DND-41 (cell line): ENCODE measurements at places on chromosomes 16 and 17.
A peak's percentile ranks its signal among the peaks of the same experiment; 100 is the strongest.

DNA sequence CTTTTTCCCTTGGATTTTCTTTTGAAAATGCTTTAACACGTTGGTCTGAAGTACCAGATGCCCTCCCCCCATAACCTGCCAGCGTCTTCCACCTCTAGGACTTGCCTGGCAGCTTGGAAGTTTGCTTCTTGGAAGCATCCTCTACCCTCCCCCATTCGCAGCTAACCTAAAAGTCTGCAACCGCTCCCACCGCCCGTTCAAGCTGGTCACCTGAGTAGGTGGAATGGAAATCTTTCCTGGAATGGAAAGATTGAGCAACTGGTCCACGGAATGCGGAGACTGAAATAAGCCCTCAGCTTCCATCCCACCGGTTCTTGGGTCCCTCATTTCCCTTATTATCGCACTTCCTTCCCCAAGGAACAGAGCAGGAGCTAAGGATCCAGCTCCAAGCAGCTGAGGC, 31.4 kb downstream of the HS3ST3B1 start:
- no peak for DNase-seq

GRCh38 chr16:14606102-14606501, 24.0 kb downstream of the PARN start:
- no peak for DNase-seq

- DNase-seq = no peak
Measured at GRCh38 chr16:89035669-89036570, 57.7 kb upstream of the ACSF3 start.

DNA sequence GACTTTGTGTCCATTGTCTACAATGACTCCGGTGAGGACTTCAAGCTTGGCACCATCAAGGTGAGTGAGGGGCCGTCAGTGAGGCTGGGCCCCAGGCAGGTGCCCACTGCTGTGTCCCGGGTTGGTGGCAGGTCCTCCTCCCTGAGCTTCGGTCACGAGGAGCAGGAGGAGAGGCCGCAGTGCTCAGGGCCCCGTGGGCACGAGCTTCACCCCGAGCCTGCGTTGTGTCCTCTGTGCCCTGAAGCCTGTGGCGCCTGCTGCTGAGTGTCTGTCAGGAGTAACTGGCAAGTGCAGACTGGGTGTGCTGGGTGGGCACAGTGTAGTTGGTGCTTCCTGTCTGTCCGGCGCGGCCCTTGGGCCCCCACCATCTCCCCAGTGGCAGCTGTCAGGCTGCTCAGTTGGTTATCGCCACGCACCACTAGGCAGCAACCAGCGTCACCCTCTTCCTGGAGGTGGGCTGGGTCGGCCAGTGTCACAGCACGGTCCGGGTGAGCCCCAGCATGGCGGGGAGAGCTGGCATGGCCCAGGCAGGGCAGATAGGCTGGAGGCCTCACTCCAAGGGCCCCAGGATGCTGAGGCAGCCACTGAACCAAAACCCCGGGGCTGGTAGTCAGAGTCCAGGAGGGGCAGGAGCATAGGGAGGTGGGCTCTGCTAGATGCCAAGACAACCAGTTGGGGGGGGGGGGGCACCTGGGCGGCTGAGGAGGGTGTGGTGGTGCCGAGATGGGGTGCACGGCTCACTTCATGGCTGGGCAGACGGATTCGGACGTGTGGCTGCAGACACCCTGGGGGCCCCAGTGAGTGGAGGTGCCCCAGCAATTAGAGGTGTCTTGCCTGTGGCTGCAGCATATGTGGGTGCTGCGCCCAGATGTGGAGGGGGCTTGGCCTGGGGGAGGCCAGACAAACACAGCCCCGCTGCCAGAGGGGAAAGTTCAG, 39.3 kb downstream of the TSC2 start:
- no peak for DNase-seq

DNA sequence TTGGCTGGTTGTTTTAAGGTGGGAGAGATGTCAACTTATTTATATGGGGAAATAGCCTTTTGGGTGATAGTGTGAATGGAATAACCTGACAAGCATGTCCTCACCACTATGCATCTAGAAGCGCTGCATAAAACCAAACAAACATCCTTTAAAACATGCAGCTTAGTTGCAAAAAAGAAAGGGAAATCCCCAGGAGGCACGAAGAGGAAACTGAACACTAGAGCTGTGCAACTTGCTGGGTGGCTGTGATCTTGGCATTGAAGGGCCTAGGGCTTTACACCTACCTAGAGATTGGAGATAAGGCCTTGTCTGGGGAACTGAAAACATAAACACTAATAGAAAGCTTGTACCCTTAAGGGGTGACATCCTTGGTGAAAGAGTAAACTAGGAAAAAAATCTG, 7.3 kb downstream of the C16orf54 start:
- peak; percentile 38 for DNase-seq

DNA sequence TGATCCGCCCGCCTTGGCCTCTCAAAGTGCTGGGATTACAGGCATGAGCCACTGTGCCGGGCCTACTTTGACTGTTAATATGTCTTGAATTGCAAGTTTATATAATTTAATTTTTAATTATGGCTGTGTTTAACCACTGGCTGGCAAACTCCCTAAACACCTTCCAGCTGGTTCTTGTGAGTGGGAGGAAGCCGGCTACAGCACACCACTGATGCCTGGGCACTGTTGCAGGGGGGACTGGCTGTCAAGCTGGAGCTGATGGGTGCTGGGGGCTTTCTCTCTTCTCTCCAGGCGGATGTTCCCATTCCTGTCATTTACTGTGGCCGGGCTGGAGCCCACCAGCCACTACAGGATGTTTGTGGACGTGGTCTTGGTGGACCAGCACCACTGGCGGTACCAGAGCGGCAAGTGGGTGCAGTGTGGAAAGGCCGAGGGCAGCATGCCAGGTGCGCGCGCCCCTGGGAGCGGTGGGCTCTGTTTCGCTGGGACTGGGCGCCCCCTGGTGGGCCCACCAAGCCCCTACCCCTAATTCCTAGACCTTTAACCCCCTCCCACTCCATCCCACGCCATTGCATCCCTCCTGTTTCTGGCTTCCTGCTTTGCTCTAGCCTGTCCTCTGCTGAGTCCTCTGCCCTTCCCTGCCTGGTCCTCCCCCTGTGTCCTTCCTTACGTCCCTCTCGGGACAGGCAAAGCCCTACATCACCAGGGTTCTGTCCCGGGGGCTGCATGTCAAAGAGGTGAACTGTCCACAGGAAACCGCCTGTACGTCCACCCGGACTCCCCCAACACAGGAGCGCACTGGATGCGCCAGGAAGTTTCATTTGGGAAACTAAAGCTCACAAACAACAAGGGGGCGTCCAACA, 9.5 kb downstream of the TBX21 start:
- DNase-seq = peak; percentile 55

DNA sequence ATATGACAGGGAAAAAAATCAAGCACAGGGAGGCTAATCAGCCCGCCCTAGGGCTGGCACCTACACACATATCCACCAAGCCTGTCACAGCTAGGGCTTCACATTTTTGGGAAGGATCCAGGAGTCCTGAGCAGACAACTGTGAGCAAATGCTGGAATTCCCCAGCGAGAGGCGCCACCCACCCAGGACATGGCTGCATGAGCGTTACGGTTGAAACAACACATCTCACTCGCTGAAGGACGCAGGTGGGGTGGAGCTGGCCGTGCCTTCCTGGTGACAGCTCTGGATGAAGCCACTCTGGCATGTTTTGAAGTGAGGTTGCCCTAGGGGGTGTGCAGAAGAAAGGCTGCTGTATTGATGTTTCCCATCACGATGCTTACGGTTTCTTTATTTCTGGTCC, 315.1 kb upstream of the EEF2KMT start:
- no peak for DNase-seq

DNA sequence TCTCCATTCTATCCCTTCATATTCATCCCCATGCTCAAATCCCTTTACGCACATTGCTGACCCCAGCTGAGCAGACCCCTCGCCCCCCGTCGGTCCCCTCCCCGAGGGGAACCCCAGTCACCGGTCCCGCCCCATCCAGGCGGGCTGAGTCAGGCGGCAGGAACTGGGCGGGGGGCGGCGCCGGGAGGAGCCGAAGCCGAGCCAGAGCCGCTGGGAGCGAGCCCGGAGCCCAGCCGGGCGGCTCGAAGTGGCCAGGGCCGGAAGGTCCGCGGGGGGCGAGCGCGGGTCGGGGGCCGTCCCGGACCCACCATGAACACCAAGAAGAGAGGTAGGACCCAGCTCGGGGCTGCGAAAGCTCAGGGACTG, 8.6 kb downstream of the RIPOR1 start:
- peak; percentile 58 for DNase-seq

GRCh38 chr17:35448899-35449227, 297 bp upstream of the SLFN13 start:
- DNase-seq = no peak

GRCh38 chr16:15672514-15673167, 22.6 kb downstream of the NDE1 start:
- DNase-seq = peak; percentile 89

GRCh38 chr17:12961655-12962054, 56.2 kb downstream of the ELAC2 start:
- no peak for DNase-seq

DNA sequence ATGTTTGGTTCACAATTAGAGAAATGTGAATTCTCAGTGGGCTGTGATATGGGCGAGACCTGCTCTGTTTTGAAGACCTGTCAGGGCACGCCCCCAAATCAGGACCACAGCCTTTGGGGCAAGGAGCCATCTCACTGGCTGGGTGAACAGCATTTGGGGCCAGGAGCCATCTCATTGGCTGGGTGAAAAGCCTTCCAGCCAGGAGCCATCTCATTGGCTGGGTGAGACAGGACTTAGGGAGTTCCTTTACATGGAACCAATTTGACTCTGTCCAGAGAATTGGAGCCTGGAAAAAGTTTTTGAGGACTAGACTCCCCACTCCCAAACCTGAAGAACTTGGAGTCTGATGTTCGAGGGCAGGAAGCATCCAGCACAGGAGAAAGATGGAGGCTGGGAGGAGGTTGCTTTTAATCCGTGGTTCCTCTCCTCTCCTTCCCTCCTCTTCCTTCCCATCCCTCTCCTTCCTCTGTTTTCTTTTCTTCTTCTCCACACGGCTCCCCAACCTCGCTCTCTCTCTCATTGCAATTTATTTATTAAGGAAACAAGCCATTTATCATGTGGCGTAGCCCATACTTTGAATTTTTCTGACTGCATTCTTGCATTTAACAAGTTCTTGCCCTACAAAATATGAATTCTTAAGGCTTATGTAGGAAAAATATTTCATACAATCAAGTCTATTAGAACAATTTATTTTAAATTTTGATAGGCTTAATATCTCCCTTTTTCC, 19.7 kb downstream of the FOXL1 start:
- DNase-seq = no peak

DNA sequence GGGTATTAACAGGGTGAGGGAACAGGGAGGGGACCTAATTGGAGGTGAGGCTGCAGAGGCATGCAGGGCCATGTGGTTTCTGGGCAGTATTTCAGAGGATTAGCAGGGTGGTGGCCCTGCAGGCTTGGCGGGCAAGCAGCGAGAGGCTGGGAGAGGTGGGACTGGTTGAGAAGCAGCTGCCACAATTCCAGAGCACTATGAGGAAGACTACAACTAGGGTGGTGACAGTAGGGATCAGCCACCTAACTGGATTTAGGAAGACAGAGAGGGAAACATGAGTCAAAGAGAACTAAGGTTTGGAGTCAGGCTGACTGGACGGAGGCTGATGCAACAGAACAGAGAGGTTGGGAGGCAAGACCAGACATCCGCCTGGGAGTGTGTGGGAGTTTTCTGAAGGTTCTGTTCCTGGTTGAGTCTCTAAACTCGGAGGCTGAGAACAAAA, 12.3 kb downstream of the ALOXE3 start:
- no peak for DNase-seq

GRCh38 chr16:17471719-17472461, 1.1 kb upstream of the XYLT1 start:
- DNase-seq = no peak

DNA sequence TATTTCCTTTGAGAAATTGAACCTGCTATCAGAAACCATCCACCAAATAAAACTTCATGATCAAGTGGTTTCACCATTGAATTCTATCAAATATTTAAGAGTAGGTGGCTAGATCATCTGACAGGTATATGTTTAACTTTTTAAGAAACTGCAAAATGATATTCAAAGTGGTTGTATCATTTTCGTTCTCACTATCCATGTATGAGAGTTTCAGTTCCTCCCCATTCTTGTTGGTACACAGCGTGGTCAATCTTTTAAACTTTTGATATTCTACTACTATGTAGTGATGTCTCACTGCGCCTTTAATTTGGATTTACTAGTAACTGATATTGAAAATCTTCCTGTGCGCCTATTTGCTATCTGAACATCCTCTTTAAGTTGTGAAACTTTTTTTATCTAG, 163.7 kb downstream of the CYB561 start:
- DNase-seq = no peak

DNA sequence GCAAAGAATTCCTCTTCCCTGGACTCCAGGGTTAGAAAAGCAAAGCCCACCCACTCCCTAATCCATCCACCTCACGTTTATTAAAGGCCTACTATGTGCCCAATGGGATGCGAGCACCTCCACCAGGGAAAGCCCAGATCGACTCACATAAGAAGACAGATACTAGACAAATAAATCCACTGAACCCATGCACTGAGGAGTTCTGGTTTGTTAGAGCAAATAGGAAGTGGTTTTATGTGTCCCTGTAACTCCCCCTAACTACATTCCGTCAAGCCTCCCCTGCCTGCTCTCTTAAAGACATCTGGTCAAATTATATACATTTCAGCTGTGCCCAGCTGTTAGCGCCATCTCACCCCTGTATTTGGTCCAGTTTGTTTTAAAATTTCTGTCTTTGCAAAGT, 218.5 kb upstream of the RPL38 start:
- no peak for DNase-seq

DNA sequence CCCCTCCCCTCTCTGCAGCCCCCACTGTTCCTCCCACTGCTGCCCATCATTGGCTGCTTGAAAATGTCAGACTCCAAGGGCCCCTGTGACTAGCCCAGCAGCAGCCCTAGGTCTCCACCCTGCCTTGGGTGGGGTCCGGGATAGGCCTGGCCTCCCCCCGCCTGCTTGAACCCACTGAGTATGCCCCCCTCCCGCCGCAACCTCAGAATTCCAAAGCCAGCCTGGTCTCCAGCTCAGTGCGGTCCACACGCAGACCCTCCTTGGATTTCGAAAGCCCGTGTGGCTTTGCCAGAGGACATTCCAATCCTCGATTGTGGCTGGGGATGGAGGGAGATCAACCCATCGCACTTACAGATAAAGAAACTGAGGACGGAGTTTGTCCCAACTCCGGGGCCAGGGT, 6.4 kb downstream of the DPEP1 start:
- no peak for DNase-seq

- no peak for DNase-seq
Measured at GRCh38 chr16:72997141-72997542, 50.8 kb downstream of the ZFHX3 start.

DNA sequence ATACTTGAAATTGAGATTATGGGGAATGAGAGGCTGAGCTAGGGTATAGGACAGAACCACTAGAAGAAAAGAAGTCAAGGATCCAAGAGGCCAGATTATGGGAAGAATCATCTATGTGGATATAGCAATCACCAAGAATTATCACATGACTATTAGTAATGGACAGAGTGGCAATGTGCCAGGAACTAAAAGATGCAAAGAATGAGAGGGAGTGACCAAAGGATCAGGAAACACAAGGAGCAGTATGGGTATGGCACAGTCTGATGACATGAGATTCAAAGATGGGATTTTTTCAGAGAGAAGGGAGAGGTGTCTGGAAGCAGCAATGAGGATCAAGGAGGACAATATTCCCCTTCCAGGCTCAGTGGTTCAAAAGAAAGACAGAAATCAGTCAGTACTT, 212.2 kb downstream of the AATF start:
- DNase-seq = no peak
